ENCODE measurements at places on chromosomes 11 and 22.

- no peak for DNase-seq
Measured at GRCh38 chr11:111937844-111938243, 701 bp downstream of the DIXDC1 start.

- no peak for DNase-seq
Measured at GRCh38 chr11:44585421-44585820, 20.0 kb downstream of the CD82 start.

- DNase-seq: no peak
Measured at GRCh38 chr22:35777335-35777975, 59.8 kb downstream of the APOL5 start.

DNA sequence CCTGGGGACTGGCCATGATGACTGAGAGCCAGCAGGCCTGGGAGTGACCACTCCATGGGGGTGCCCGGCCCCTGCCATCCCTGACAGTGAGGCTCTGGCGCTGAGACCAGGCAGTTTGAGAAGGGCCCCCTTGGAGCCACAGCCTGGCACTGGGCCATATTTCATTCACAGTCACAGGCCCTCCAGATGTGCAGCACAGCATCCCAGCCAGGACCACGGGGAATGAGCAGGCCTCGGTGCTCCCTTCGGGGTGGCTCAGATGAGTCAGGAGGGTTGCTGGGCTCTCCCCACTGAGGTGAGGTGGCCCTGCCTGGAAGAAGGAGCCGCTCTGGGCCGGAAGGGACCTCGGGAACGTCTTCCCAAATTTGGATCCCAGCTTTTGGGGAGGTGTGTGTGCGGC, 53.0 kb downstream of the GRAMD4 start:
- no peak for DNase-seq

DNA sequence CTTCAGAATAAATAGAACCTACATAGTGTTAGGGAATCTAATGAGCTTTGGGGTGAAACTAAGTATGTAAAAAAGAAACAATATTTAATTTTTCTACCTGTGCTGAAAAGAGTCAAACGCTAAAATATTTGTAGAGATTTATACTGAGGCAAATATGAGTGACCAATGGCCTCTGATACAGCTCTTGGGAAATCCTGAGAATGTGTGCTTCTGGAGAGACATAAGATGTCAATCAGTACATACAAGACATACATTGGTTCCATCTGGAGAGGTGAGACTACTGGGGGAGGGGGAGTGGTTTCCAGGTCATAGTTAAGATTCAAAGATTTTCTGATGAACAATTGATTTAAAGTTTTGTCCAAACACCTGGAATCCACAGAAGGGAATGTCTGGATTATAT, 970 bp downstream of the ASRGL1 start:
- DNase-seq: no peak

GRCh38 chr11:22775248-22775647, 54.4 kb downstream of the SVIP start:
- no peak for DNase-seq

DNA sequence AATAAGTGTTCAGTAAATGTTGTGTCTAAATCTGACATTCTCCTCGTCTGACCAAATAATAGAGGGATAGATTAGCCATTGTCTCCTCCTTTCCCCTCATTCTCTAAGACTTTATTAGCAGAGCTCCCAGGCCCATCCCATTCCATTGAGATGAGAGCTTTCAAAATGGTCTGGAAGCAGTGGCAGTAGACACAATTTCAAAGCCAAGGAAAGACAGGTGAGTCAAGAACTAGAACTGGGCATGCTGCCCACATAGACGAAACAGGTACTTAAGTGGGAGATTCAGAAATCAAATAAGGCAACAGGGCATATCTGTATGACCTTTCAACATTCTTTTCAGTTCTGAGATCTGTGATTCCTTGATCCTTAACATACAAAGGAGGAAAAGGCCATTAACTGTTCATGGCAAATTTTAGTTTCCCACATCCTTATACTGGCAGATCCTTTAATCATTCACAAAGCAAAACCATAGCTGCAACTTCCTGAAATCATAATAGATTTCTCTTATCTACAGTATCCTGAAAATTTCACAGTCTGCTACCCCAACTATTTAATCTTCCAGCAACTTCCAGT, 96.6 kb upstream of the KCNA4 start:
- no peak for DNase-seq

DNA sequence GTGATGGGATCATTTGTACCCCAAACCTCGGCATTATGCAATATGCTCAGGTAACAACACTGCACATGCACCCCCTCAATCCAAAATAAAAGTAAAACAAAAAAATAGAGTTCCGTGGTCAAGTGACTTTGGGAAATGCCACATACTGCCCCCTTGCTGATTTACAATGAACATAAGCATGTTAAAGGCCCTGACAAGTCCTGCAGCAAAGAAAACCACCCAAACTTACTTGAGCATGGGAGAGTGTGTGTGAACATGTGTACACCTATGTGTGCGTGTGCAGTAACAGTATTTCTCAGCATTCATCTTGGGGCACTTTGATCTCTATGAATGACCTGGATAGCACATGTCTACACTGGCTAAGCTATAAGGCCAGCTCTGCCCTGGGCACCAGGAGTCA, 15.8 kb upstream of the IGSF22 start:
- DNase-seq: no peak
